ENCODE measurements at places on chromosomes 1 and 21.
A peak's percentile ranks its signal among the peaks of the same experiment; 100 is the strongest.

DNA sequence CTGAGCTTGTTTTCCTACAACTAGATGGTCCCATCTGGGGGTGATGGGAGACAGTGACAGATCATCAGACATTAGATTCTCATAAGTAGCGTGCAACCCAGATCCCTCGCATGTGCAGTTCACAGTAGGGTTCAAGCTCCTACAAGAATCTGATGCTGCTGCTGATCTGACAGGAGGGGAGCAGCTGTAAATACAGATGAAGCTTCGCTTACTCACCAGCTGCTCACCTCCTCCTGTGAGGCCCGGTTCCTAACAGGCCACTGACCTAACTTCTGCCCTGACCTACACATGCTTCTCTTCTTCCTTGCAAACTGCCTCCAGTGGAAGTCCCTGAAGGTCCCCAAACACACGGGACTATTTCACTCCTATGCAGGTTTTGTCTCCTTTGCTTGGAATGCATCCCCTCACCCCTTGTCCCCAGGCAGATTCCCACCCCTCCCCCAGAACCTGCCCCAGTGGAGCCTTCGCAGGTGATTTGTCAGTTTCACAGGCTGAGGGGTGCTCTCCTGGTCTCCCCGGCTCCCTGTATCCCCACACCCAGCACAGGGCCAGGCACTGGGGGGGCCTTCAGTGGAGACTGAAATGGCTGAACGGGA, 5.7 kb upstream of the ZBTB48 start:
- DNase-seq = no peak

GRCh38 chr1:23624440-23624839, 65.1 kb upstream of the ID3 start:
- no peak for DNase-seq

DNA sequence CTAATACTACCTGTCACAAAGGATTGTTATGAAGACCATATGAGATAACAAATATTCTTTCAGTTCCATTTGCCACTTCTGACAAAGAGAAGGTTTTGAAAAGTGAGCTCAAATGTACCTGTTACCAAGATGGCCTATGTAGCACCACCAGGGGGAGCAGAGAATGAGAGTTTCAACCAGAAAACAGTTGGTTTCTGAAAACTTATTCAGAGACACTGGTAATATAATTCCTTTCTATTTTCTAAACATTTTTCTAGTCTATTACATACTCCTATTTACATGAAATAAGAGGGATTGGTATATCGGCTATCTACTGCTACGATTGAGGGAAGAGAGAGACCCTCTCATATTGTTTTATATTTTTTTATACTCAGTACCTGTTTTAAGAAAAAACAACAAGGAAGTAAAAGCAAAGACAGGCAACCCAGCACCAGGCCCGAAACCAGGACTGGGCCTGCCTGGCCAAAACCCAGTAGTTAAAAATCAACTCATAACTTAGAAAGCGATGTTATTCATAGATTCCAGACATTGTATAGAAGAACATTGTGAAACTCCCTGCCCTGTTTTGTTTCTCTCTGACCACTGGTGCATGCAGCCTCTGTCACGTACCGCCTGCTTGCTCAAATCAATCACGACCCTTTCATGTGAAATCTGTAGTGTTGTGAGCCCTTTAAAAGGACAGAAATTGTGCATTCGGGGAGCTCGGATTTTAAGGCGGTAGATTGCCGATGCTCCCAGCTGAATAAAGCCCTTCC, 48.3 kb downstream of the IL23R start:
- DNase-seq = no peak

GRCh38 chr1:21608798-21609197, 60.4 kb downstream of the RAP1GAP start:
- no peak for DNase-seq

GRCh38 chr1:48817505-48818114, 40.9 kb upstream of the BEND5 start:
- DNase-seq = peak; percentile 20

DNA sequence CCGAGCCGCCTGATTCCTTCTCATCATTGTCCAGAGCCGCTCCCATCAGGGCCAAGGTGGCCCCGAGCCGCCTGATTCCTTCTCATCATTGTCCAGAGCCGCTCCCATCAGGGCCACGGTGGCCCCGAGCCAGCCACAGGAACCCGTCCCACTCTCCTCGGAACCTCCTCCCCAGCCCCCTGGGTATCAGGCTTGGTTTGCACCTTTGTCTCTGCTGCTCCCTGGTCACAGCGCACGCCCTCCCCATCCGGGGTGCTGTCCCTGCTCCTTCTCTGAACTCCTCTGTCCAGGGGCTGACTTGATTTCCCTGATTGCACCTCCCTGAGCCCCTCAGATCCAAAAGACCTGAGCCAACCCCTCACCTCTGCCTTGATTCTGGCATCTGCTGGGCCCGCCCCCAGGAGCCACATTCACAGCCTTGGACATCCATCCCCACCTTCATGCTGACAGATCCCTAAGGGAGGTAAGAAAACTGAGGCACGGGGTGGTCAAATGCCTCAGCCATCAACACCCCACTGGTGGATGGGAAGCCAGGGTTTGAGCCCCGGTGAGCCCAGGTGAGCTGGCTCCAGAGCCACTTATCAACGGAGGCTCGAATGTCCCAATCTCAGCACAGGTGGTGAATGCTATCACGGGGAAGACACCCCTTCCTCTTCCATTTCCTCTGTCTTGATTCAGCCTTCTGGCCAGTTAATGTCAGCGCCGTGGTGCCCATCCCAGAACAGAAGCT, 25.6 kb upstream of the COL18A1 start:
- no peak for DNase-seq

DNA sequence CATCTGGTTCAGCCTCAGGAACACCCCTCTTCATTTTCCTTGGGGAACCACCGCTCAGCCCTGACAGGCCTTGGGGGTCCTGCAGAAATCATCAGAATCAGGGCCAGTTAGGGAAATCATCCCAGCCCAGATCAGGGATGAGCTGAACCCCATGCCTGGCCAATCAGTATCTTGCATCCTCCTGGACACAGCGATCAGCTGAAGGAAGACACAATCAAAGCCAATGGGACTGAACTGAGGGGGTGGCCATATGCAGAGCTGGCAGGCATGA, 395.4 kb downstream of the MATN1 start:
- DNase-seq = no peak

DNA sequence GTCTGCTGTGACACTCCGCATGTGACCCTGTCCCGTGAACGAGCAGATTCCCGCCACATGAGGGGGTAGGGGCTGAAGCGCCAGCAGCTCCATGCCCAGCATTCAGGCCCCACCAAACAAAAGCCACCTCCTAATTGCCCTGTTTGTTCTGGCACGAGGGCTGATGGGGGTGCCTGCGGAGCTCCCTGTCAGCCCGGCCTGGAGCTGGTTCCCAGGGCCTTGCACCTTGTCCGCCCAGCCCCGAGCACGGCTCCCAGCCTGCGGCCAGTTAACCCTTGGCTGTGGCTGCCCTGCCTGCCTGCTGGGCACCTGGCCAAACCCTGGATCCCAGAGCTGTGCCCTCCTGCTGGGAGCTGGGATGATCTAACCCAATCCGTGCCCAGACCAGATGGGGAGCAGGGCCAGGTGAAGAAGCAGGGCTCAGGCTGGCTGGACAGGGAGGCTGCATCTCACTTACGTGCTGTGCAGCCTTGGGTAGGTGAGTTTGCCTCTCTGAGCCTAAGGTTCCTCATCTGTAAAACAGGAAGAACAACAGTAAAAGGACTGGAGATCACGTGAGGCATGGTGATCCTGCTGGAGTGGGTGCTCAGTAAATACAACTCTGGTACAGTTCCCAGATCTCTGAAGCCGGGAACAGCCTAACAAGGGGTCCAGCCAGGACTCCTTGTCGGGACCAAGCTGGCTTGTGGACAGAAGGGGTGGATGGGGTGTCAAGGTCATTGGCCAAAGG, 110.9 kb upstream of the IFFO2 start:
- DNase-seq = peak; percentile 25

- DNase-seq = no peak
Measured at GRCh38 chr21:36640174-36640720, 58.7 kb upstream of the SIM2 start.

GRCh38 chr1:59004755-59005154, 220.9 kb upstream of the JUN start:
- DNase-seq = no peak
